ENCODE measurements at places on chromosomes 5 and 9.

DNA sequence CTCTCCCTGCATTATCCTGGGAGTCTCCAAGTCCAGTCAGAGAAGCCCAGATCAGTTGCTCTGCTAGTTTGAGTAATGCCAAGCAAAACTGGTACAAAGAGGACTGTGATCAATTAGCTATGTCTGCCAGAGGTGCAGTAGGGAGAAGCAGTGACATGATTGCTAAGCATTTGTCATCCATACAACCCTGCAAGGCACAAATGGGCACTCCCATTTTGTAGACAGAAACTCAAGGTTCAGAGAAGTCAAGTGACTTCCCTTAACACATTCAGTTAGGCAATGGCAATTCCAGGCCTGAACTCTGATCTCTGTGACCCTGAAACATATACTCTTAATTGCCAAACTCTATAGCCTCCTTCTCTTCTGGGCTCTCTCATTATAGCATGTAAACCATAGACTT, 34.0 kb downstream of the NDST1 start:
- peaks cover 47% of the 10 kb centered on the region for H3K36me3 ChIP-seq
- no peaks in the 10 kb centered on the region for H3K27me3 ChIP-seq
- no peak for DNase-seq
- H3K4me3 ChIP-seq = no peak overlapping the region
- peak overlapping the region; percentile 47 for H3K27ac ChIP-seq
- peaks cover 3% of the 10 kb centered on the region for H3K4me1 ChIP-seq

DNA sequence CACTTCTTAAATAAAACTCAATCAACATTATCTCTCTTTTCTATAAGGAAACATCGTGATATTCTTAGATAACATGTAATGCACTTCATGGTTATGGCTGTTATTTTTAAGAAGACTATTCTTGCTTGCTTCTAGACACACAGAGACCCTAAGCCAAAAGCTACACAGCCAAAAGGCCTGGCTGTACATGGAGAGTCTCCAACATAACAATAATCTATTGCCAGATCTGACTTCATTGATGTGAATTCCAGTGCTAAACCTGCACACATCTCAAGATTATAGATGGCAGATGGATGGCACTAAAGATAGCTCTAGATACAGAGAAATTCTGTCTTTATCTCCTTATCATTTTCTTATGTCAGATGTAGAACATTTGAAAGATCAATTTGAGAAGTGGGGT, 811.6 kb upstream of the ZNF608 start:
- H3K36me3 ChIP-seq = no peaks in the 10 kb centered on the region
- no peak overlapping the region for H3K4me3 ChIP-seq
- H3K27ac ChIP-seq = no peak overlapping the region

- no peak for DNase-seq
- no peaks in the 10 kb centered on the region for H3K4me1 ChIP-seq
- H3K27ac ChIP-seq = no peak overlapping the region
Measured at GRCh38 chr5:132915681-132916080, 42.2 kb downstream of the LEAP2 start.

DNA sequence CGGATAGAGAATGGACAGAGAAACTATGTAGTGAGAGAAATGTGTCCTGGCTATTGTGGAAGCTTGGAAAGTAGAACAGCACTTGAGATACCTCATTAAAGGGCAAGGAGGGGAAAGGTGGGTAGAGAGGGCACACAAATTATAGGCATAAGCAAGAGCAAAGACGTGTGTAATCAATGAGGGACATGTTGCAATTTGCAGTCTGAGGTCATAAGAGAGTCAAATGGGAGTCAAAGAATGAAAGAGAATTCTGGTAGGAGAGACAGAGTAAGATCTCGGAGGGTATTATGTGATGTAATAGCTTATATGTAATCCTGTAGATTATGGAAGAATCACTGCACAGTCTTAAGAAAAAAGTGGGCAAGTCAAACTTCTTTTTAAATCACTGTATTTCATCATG, 312.0 kb upstream of the RGMB start:
- H3K4me1 ChIP-seq = no peaks in the 10 kb centered on the region
- no peak overlapping the region for H3K27ac ChIP-seq
- H3K27me3 ChIP-seq = no peaks in the 10 kb centered on the region
- no peaks in the 10 kb centered on the region for H3K36me3 ChIP-seq
- DNase-seq = no peak
- H3K4me3 ChIP-seq = no peak overlapping the region

DNA sequence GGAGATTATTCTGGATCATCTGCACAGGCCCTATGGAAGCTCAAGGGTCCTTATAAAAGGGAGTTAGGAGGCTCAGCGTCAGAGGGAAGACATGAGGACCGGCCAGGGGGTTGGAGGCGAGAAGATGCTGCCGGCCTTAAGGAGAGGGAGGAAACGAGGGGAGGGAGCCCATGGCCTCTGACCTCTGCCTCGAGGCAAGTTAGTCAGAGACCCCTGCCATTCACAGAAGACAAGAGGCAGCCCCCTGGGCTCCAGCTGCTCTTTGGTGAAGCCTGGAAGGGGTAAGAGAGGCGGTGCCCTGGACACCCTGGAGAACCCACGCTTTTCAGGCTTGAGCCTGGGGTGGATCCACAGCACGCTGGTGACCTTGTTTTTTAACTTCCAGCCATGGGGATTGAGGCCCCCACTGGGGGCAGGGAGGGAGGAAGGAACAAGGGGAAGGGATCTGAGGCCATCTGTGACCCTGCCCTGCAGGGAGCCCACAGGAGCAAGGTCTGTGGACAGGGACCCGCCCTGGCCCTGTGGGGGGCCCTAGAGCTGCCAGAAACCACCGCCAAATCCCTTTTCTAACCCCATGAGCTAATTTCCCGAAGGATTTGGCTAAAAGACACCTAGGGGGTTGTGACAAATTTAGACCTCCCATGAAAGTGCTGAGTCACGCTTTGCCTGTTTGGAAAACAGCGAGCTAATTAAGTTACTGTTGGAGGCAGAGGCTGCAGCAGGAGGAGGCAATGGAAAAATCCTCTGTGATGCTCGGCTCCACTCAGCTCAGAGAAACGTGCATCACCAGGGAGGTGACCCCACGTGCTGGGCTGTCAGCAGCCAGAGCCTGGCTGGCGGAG, 49.7 kb downstream of the OLFM1 start:
- no peak for DNase-seq
- peaks cover 13% of the 10 kb centered on the region for H3K27me3 ChIP-seq
- H3K36me3 ChIP-seq = no peaks in the 10 kb centered on the region
- H3K4me3 ChIP-seq = no peak overlapping the region
- no peak overlapping the region for H3K27ac ChIP-seq
- no peaks in the 10 kb centered on the region for H3K4me1 ChIP-seq

GRCh38 chr5:55934720-55935119, 60.0 kb downstream of the IL6ST start:
- no peaks in the 10 kb centered on the region for H3K27me3 ChIP-seq
- DNase-seq = no peak
- H3K4me3 ChIP-seq = no peak overlapping the region
- H3K4me1 ChIP-seq = no peaks in the 10 kb centered on the region
- H3K36me3 ChIP-seq = peaks cover 2% of the 10 kb centered on the region
- H3K27ac ChIP-seq = no peak overlapping the region

GRCh38 chr9:133393399-133393798, 17.2 kb downstream of the STKLD1 start:
- no peak overlapping the region for H3K4me3 ChIP-seq
- peaks cover 39% of the 10 kb centered on the region for H3K27me3 ChIP-seq
- no peaks in the 10 kb centered on the region for H3K36me3 ChIP-seq
- no peaks in the 10 kb centered on the region for H3K4me1 ChIP-seq
- DNase-seq = no peak

DNA sequence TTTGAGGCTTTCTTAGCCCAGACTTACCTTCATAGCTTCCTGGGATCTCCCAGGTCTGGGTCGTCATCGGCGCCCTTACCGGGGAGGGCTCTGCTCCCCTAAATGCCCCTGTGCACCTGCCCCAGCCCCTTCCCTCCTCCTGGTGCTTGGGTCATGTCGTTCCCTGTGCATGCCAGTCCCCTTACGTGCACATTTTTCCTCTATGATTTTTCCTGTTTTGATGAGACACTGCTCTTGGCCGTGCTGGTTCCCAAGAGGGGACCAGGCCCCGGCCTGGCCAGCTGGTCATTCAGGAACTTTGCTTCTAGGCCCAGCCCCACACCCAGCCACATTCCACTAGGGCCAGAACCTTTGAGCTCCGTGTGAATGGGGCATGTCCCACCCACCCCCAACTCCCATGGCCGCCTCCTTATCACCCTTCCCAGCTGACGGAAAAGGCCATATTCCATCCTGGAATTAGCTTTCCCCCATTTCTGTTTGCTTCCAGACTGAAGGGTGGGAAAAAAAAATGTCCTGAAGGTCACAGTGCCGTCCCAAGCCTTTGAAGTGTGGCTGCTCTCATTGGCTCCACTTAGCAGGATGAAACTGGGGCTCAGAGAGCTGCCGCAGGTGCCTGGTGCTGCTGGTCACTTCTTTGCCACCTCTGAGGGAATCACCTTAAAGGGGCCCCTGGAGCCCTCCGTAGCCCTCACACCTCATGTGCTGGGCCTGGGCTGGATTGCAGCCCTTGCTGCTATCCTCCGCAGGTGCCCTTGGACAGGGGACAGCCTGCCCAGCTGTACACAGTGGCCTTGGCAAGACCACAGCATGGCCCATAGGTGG, 25.1 kb downstream of the ERGIC1 start:
- H3K27ac ChIP-seq = no peak overlapping the region
- H3K36me3 ChIP-seq = peaks cover 4% of the 10 kb centered on the region
- H3K4me3 ChIP-seq = no peak overlapping the region
- no peak for DNase-seq

- H3K36me3 ChIP-seq = peaks cover 2% of the 10 kb centered on the region
- no peaks in the 10 kb centered on the region for H3K27me3 ChIP-seq
- DNase-seq = no peak
- H3K4me1 ChIP-seq = peaks cover 28% of the 10 kb centered on the region
- no peak overlapping the region for H3K27ac ChIP-seq
- peak overlapping the region; percentile 46 for H3K4me3 ChIP-seq
Measured at GRCh38 chr5:122773619-122774018, 1.3 kb upstream of the SNX2 start.

DNA sequence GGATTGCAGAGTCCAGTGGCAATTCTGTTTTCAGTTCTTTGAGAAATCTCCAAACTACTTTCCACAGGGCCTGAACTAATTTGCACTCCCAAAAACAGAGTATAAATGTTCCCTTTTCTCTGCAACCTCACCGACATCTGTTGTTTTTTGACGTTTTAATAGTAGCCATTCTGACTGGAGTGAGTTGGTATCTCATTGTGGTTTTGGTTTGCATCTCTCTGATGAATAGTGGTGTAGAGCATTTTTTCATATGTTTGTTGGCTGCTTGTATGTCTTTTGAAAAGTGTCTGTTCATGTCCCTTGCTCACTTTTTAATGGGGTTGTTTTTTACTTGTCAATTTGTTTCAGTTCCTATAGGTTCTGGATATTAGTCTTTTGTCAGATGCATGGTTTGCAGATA, 72.6 kb downstream of the PALM2AKAP2 start:
- DNase-seq = no peak
- peaks cover 10% of the 10 kb centered on the region for H3K36me3 ChIP-seq
- H3K27me3 ChIP-seq = no peaks in the 10 kb centered on the region
- H3K4me3 ChIP-seq = no peak overlapping the region

DNA sequence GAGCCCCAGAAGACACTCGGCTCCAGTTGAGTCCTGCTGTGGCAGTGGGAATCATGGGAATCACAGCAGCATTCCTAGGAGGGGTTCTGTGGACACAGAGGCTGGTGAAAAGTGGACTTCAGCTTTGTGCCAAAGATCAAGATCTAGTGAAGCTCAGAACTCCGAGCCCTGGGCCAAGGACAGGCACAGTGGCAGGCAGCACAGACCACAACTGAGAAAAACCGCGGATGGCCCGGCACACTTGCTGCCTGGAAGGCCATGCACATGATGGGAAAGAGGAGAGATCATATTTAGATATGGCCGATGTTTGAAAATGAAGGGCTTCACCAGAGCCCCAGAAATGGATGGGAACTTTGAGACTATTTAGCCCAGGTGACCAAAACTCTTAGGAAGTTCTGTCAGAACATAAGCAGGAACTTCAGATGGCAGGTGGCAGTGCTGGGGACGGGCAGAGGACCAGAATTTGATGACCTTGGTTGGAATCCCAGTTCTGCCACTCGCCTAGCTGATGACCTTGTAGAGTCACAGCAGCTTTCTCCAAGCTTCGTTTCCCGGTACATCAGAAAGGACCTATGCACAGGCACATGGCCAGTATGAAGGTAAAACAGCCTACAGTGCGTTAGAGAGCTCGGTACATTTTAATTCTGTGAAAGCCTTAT, 18.0 kb downstream of the BARHL1 start:
- no peak overlapping the region for H3K4me3 ChIP-seq
- H3K36me3 ChIP-seq = peaks cover 16% of the 10 kb centered on the region
- no peak overlapping the region for H3K27ac ChIP-seq

GRCh38 chr5:1497242-1497777, 26.4 kb downstream of the LPCAT1 start:
- H3K4me1 ChIP-seq = peaks cover 2% of the 10 kb centered on the region
- H3K36me3 ChIP-seq = peaks cover 7% of the 10 kb centered on the region

DNA sequence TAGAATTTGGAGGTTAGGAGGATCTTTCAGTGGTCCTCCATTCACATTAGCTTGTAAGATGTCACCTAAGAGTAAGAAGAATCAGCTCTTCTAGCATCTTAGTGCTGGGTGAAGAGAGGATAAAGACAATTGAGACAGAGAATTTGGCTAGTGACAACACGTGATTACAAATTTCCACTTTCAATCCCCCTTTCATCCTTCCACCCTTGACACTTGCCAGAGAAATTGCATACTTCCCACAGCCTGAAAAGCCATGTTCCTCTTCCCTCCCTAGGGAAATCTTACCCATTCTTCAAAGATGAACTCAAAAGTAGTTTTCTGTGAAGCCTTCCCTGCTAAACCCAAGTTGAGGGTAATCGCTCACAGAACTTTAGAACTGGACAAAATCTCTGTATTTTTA, 282.6 kb upstream of the PTGER4 start:
- no peak for DNase-seq
- H3K27me3 ChIP-seq = no peaks in the 10 kb centered on the region
- peaks cover 28% of the 10 kb centered on the region for H3K4me1 ChIP-seq
- no peak overlapping the region for H3K27ac ChIP-seq
- no peaks in the 10 kb centered on the region for H3K36me3 ChIP-seq

DNA sequence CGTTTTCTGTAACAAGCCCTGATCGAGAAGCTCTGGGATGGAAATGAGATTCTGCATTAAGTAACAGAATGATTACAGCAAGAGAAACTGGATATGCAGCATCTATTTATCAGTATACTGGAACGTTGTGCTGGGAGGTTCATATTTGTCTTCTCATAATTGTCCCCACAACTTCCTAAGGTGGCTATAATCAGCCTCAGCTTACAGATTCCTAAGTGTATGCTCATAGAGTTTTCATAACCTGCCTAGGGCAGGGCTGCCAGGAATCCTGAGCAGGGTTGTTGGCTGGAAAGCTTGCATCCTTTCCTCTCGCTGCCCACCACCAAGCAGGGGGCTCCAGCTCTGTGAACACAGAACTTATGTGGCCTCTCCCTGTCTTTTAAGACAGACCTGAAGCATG, 70.2 kb downstream of the FNBP1 start:
- no peak overlapping the region for H3K27ac ChIP-seq
- no peaks in the 10 kb centered on the region for H3K27me3 ChIP-seq
- no peak overlapping the region for H3K4me3 ChIP-seq

- no peaks in the 10 kb centered on the region for H3K27me3 ChIP-seq
- no peak overlapping the region for H3K4me3 ChIP-seq
- H3K36me3 ChIP-seq = no peaks in the 10 kb centered on the region
Measured at GRCh38 chr9:29717631-29718030, 2144.3 kb upstream of the C9orf72 start.

All from mesothelial cell of epicardium (in vitro differentiated cells).